ENCODE measurements at places on chromosomes 4 and X.

- no peak for DNase-seq
These were observed 293.1 kb downstream of the CAMK2D start for GRCh38 chr4:113468165-113469022.

- no peak for DNase-seq
These were observed 534.6 kb downstream of the PPARGC1A start for GRCh38 chr4:23355258-23355657.

- no peak for DNase-seq
These were observed 1.2 kb upstream of the FSTL5 start for GRCh38 chr4:162164906-162165510.

DNA sequence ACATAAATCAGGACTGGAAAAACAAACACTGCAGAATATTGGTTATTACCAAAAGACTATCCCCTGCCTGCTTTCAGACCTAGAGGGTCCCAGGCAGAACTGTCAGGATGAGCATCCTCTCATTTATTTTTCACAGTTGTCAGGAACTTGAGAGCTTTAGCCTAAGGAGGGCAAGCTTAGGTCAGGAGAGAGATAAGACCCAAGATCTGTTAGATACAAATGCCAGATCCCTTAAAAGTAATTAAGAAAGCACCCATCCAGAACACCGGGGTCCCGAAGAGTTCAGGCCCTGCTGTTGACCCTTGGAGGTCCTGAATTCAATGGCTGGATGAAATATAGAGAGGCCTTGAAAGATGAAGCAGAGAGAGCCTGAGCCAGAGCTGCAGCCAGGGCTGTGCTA is 5.9 kb upstream of the MAGEB3 start:
- DNase-seq: no peak

- no peak for DNase-seq
These were observed 37.1 kb upstream of the STX18 start for GRCh38 chr4:4578981-4579380.

- DNase-seq: no peak
These were observed 20.0 kb upstream of the TMPRSS11A start for GRCh38 chr4:67983333-67983732.

DNA sequence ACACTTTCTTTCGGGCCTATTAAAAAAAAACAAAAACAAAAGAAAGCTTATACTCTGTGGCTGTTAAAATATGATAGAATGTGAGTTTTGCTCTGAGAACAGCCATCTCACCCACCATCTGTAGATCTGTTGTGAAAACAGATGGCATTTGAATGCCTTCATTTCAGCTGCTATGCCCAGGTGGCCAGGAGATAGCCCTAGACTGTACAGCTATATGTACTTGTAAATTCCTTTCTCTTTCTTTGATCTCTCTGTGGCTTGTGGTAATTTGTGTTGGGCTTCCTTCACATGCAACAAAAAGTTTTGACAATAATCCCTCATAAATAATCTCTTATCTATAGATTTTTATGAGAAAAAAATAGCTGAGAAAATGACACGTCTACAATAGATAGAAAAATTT is 38.1 kb downstream of the PNPLA4 start:
- DNase-seq: peak; percentile 0

GRCh38 chrX:11530621-11531020 is 135.1 kb downstream of the ARHGAP6 start:
- no peak for DNase-seq

DNA sequence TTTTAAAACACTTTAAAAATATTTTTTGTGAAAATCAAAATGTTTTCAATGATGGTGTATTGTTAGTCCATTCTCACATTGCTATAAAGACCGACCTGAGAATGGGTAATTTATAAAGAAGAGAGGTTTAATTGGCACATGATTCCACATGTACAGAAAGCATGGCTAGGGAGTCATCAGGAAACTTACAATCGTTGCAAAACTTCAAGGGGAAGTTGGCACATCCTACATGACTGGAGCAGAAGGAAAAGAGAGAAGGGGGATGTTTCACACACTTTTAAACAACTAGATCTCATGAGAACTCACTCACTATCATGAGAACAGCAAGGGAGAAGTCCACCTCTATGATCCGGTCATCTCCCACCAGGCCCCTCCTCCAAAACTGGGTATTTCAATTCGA is 110.7 kb downstream of the TMEM47 start:
- no peak for DNase-seq

DNA sequence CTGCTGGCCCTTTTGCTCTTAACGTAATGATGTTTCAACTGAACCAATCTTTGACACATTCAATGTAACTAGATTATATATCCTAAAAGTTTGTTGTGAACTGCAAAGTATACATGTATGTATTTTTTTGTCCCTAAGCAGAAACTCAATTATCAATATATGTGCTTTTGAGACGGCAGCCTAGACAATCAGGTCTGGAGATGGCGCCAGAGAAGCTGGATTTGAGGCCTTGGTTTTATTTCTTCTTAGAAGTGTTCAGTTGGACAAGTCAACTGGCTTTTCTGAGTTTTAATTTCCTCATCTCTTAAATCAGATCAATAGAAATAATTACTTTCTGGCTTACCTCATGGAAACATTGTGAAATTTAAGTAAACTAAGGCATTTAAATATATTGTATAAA is 62.5 kb downstream of the DCAF8L1 start:
- DNase-seq: no peak

DNA sequence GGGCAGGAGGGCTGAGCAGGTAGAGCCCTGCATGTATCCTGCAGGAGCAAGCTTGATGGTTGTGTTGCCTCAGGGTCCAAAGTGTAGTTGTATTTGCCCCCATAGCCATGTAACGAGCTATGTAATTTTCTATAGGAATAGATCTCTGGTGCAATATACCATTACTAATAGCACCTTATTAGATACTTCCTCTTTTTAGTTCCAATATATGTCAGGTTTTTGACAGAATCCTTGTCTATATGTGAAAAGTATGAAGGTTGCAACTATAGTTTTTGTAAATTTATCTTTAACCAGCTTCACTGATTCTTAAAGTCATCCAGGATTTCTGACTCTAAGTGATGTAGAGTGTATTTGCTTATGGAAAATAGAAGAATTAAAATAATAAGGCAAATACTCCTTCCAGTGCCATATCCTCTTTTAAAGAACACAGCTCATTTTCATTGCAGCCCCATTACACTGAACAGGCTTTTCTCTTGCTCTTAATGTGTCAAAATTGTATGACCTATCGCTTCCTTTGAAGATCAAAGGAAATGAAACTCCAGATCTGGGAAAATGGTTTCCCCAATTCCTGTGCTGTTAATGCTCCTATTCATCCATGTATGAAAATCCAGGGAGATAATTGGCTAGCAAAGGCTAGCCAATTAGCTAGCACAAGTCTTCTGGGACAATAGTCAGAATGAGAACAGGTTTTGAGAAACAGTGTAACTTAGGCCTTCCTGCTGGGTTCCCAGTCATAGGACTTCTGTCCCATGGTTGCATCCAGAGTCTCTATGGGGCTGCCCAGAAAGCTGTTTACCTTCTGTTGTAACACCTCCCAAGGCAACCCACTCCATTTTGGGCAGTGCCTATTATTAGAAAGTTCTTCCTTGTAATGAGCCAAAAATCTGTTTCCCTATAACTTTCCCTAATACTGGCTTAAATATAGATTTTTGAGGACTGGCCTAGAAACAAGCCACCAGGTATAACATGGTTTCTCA is 90.6 kb downstream of the TSPAN7 start:
- no peak for DNase-seq

DNA sequence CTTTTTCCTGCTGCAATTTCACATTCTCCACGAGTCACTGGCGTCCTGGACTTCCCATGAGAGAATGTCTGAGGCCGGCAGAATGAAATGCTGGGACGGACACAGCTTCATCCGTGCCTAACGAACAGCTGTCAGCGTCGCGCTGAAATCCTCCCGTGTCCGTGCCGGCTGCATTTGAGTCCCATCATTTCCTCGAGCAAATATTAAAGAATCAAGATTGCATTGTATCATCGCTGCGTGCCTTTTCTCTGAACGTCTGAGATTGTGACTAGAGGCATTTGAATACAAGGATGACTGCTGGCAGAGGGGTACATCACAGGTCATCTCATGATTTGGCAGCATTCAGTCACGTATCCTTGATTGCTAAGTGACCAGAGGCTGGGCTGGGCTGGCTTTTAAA is 279.9 kb downstream of the ASMT start:
- no peak for DNase-seq

- no peak for DNase-seq
These were observed 9.9 kb upstream of the CCNQ start for GRCh38 chrX:153608806-153609205.

DNA sequence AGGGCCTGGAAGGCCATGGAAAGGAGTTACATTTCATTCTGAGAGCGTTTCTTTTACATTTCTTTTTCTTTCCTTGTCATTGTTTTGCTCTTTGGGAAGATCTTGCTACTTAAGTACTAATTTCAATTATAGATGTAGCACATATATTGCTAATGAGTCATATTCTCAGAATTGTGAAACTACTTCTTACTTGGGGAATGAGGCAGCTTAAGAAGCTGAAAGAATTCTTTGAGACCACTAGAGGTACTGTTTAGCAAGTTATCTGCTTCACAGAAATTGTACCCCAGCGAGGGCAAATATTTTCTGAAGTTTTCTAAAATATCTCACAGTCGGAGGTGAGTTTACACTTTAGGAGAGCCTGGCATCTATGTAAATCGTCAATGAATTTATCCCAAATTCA is 100.6 kb downstream of the AFF2 start:
- DNase-seq: no peak

DNA sequence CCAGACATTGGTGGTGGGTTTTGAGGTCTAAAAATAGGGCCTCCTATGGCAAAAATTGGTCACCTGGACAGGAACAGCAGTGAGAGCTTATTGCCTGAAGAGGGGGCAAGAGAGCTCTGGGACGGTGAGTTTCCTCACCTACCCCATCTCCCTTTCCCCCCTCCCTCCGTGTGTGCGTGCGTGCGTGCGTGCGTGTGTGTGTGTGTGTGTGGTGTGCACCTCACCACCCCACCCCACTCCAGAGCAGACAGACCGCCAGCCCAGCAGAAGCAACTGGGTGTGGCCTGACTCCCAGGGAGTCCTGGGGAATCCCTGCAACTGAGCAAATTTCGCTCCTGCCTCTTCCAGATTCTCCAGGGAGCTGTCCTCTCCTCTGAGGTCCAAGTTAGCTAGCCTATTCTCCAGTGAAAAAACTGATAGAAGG is 44.7 kb downstream of the PRPS1 start:
- DNase-seq: peak; percentile 92

DNA sequence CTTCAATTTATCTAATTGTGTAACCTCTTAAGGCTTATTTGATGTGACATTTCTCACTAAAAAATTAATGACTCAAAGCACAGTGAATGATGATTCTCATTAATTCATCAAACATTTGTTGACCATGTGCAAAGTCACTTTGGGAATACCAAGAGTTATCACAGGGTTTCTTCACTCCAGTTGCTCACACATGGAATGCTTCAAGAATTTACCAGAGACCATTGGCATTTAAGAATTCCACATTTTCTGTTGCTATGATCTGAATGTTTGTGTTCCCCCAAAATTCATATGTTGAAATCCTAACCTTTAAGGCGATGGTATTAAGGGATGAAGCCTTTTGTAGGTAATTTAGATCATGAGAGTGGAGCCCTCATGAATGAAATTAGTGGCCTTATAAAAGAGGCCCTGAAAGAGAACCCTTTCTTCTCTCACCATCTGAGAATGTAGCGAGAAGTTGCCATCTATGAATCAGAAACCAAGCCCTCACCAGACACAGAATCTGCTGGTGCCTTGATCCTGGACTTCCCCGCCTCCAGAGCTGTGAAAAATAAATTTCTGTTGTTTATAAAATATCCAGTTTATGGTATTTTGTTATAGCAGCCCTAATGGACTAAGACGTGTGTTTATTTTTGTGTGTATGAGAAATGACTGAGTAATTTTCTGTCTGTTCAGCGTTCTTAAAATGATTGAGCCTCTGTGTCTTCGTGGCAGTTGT is 16.4 kb upstream of the SRPX start:
- DNase-seq: no peak

DNA sequence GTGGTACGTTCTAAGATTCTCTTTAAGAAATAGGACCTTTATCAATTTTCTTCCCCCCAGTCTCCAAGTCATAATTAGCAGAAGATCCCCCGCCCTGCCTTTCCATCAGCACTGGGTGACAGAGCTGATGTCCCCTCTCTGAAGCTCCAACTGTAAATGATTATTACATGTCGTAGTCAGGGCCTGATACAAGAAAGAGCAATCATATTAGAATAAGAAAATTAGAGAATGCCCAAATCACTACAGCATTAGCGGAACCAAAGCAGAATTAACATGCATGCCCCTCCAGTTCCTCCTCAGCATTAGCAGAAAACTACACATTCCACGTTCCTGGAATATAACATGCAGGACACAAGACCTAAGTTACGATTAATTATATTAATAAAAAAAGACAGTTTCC is 717 bp downstream of the GPM6B start:
- DNase-seq: no peak

DNA sequence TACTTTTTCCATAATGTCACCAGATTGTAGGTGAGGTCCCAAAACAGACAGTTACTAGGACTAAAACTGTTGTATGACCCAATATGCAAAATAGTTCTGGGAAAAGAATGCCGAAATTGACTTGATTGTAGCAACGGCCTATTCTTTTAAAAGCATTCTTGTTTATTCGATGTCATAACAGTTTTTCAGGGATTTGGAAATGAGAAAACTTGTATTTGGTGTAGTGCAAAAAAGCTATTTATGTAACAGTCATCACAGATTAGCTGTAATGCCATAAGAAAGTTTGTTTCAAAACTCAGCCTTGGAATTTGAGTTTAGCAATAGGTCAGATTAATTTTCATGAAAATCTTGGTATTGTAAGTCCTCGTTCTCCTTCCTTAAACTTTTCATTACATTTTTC is 69.2 kb upstream of the DIAPH2 start:
- DNase-seq: no peak

DNA sequence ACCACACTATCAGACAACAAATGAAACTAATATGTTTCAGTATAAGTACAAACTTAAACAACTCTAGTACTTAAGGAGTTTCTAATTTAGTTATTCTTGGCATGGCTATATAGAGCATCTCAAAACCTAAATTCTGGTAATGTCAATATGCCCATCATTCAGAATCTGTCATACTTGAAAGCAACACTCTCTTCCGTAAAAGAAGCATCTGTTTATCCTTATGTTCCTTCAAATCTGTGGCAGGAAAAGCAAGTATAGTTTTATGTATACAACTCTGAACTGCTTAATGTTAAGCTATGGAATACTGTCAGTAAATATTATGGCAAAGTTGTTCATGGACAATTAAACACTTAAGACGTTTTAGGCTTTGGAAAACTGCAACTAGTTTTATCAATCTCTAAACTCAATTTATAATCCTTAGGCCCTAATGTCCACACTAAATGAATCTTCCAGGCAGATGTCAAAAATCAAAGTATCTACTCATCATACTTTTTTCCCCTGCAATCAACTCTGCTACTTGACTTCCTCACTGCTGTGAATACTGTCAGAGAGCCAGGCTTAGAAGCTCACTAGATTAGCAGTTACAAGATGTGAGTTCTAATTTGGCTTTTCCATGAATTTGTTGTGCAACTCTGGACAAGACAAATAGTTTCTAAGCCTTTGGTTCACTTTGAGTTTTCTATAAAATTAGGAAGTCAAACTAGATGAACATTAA is 109.4 kb downstream of the SCLT1 start:
- no peak for DNase-seq

- DNase-seq: no peak
These were observed 74.6 kb upstream of the NALF2 start for GRCh38 chrX:69429339-69430015.

- DNase-seq: no peak
These were observed 7.4 kb downstream of the SLC9B1 start for GRCh38 chr4:103012060-103012459.
